ENCODE measurements at places on chromosomes 7 and 10.

- no peak for DNase-seq
Observed at GRCh38 chr7:93046641-93047040, 71.1 kb downstream of the SAMD9 start.

- DNase-seq = no peak
Observed at GRCh38 chr10:75528392-75528791, 97.0 kb downstream of the LRMDA start.

- DNase-seq = no peak
Observed at GRCh38 chr7:83306502-83306901, 143.8 kb upstream of the PCLO start.

DNA sequence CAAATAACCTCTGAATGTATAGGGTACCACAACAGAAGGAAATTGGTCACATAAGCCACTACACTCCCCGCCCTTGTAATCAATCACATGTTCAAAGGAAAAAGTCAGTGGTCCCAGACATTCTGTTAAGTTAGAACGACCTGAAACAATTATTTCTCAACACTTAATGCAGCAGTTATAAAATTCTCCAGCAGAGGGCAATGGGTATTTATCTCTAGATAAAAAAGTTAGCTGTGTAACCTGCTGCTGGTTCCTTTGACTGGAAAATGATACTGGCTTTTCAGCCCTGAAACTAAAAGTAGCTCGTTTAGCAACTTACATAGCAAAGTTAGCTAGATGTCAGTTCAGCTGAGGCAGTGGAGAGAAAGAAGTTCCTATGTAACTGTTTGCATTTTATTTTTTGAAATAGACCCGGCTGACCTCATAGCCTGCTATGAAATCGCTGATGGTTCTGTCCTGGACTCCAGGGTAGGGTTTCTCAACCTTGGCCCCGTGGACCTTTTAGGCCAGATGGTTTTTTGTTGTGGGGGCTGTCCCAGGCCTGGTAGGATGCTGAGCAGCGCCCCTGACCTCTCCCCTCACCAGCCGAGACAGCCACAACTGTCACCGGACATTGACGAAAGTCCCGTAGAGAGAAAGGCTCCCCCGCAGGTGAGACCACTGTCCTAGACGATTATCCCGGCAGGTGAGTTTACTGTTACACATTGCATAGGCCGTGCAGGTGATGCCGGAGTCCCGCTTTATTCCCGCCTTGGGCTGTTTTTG is 40.2 kb upstream of the PROSER2 start:
- no peak for DNase-seq

DNA sequence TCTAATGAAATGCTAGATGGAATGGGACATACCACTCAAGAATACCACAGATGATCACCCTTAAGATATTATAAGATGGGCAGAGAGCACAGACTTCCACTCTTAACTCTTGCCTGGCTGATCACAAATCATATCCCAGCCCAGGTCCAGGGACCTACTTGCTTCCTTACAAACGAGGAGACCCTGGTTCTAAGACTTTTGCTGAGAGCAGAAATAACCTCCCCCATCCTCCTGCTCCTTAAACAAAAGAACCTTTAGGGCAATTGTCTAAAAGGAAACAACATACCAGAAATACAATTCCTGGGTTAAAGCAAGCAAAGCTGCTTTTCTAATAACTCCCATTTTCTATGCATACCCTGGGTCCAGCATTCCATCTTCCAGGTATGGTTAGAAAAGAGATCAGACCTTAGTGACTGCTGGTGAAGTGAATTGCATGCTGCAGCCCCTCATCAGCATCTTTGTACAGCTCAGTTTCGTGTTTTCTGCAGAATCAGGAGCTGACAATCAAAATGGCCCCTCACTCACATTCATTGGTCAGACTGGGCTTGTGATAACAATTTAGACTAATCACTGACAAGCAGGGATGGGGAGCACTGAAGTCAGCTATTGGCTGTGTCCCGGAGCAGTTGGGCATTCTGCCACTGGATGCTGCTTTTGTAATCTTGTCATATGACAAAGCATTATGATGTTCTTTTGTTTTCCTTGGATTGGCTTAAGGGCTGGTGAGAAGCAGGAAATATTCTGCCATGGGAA is 14.6 kb downstream of the IFIT3 start:
- no peak for DNase-seq

GRCh38 chr7:26485367-26485934 is 193.8 kb downstream of the SNX10 start:
- DNase-seq = no peak

DNA sequence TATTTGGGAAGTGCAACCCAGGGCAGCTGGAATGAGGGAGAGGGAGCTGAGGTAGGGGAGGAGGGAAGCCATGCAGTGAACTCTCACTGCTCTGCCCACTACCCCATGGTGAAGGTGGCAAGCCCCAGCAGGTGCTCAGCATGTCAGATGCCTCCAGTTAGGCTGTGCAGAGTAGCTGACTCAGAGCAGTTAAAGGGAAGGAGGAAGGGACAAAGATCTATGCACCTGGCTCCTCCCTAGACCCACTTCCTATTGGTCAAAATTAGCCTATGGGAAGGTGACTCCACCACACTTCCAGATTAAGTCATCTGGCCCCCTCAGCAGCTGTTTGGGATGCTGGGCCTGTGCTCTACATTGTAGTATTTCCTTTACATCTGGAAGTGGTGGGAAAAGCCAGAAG is 125.7 kb upstream of the MTPN start:
- no peak for DNase-seq

- DNase-seq = no peak
Observed at GRCh38 chr7:15581352-15581951, 19.6 kb upstream of the AGMO start.

GRCh38 chr10:97584060-97584797 is at the start of gene HOGA1:
HOGA1 (plus strand) TSS chr10:97584389; CDS start chr10:97584704, 315 bp downstream.
- DNase-seq = no peak

- no peak for DNase-seq
Observed at GRCh38 chr7:84226759-84227158, 32.2 kb upstream of the SEMA3A start.

GRCh38 chr7:118759921-118760320 is 535.4 kb downstream of the ANKRD7 start:
- no peak for DNase-seq

- no peak for DNase-seq
Observed at GRCh38 chr10:17488848-17489247, 34.5 kb upstream of the ST8SIA6 start.

- no peak for DNase-seq
Observed at GRCh38 chr10:110107887-110108286, 99.5 kb upstream of the MXI1 start.

DNA sequence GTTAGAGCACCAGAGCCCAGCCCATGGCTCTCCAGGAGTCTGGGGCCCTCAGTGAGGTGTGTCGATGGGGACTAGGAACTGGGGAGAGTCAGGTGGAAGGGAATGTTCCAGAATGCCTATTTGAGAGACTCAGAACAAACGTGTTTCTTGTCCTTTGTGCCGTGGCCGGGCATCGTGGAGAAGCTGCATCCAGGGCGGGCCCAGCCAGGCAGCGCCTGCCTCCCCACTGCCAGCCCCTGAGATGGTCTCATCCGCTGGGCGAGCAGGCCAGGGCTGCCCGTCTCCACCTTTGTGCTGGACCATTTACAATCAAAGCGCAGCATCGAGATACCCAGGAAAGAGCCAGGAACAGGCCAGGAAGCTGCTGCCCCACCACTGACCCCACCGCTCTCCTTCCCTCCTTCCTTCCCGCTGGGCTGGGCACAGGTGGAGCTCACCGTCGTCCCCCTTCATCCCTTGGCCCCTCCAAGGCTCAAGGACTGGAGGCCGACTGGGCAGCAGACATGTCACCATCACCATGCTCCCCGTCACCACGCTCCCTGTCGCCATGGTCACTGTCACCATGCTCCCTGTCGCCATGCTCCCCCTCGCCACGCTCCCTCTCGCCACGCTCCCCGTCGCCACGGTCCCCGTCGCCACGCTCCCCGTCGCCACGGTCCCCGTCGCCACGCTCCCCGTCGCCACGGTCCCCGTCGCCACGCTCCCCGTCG is 71.1 kb upstream of the ADGRA1 start:
- no peak for DNase-seq
